Activated gamma-delta T cell treated with anti-CD3 and anti-CD28 coated beads, Interleukin-2, amount 50 U/mL, for 16 hours (primary cell): ENCODE measurements at places on chromosomes 5 and 9.

DNA sequence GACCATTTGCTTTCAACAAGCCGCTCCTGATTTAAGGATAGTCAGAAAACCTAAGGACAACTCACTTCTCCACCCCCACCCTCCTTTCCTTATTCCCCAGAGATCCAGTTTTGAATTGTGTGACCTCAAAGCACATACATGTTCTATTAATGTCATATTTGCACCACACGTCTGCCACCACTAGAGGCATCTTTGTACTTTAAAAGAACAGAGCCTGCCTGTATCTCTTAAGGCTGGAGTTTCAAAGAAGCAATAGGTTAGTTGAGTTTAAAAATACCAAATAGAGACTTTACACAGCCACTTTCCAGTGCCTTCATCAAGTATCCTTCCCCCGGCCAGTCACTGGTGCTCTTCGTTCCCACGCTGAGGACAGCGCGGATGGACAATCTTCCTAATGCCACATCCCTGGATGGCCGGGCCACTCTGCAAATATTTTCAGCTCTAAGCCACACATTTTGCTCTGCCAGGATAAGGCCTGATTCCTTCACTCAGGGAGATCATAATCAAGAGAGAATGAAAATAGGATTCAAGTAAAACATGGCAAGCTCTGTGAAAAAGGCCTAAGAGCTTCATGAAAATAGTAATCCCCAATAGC lies 146.3 kb downstream of the SNCAIP start:
- no peak for DNase-seq

- no peak for DNase-seq
These were observed 27.6 kb upstream of the NKD2 start for GRCh38 chr5:980966-981365.

GRCh38 chr9:94692601-94693000 lies 33.9 kb upstream of the AOPEP start:
- no peak for DNase-seq

GRCh38 chr9:121601194-121601593 lies 50.2 kb upstream of the DAB2IP start:
- no peak for DNase-seq

DNA sequence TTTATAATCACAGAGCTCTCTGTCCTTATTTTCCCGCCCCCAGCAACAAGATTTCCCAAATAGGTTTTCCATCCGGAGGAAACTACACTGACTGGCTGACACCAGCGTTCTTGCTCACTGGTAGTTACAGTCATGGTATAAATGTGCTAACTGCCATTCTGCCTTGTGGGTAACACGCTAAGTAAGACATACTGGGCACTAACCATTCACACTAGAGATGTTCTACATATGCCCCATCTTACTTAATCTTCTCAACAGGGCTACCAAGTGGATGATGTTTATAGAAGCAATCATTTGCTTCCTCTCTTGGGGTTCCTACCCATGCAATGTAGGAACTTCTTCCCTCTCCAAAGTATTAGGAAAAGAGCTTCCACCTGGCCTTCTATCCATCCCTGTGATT lies 111.5 kb downstream of the SUSD1 start:
- DNase-seq: no peak

DNA sequence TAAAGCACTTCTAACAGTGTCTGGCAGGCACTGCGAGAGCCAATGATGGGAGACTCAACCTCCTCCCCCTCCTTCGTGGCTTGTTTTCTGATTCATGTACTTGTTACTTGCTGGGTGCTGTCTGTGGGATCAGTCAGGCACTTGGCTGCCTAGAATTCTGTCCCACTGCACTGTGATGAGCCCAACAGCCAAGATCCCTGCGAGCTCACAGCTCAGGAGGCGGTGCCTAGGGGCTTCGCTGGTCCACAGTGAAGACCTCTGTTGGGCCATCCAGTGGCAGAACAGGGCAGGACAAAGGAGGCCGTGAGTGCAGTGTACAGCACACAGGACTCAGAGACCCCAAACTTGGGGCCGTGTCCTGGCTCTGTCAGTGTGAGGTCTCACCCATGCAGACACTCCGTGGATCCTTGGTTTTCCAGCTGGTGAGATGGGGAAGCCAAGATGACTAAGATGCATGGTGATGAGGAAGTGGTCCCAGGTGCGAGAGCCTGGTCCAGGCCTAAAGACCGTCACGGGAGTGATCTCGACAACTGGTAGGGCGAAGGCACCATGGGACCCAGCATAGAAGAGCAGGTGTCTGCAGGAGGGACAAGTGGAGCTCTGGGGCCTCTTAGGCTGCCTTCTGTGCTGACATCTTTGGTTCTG lies 19.5 kb downstream of the MYMK start:
- DNase-seq: no peak

GRCh38 chr5:108660291-108660690 lies 87.4 kb upstream of the FER start:
- DNase-seq: no peak

- no peak for DNase-seq
These were observed 76.2 kb upstream of the STXBP1 start for GRCh38 chr9:127535834-127536233.

DNA sequence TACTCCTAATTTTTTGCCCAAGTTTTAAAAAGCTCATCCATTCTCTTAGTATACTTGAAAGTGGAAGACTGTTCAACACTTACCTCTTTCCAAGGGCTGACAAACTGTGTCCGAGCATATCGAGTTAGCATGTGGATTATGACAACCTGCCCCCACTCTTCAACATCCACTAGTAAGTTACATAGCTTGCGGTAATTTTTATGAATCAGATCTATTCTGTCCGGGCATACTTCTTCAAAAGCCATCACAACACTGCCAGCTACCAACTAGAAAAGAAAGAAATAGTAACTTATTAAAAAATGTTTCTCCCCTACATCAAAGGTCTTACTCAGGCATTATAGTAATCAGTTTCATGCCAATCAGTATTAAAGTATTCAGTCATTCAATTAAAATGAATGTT lies 78.5 kb downstream of the AP3B1 start:
- no peak for DNase-seq

GRCh38 chr9:27379311-27380251 lies 82.6 kb upstream of the EQTN start:
- no peak for DNase-seq

GRCh38 chr9:88816141-88816540 lies 175.1 kb upstream of the S1PR3 start:
- no peak for DNase-seq

DNA sequence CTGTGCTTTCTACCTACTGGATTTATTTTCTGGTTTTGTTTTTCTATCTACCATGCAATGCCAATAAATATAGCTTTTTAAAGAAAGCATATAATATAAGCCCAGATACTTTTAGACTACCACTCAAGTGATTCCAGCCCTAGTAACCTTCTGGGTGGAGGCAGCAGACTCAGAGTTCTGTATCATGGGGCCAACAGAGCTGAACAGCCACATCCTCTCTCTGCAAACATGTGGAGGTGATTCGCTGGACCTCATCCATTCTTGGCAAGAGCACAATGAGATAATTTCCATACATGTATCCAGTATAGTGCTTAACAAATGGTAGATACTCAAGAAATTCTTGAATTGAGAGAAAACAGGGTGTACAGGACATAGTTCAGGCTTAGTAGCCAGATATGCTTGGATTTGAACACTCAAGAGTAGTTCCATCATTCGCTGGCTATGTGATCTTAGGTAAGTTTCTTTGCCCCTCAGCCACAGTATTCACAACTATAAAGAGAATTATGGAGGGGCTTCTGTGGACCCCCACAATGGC lies 124.5 kb downstream of the ASTN2 start:
- DNase-seq: no peak

- no peak for DNase-seq
These were observed 38.3 kb downstream of the DNAJB5 start for GRCh38 chr9:35027860-35028259.

DNA sequence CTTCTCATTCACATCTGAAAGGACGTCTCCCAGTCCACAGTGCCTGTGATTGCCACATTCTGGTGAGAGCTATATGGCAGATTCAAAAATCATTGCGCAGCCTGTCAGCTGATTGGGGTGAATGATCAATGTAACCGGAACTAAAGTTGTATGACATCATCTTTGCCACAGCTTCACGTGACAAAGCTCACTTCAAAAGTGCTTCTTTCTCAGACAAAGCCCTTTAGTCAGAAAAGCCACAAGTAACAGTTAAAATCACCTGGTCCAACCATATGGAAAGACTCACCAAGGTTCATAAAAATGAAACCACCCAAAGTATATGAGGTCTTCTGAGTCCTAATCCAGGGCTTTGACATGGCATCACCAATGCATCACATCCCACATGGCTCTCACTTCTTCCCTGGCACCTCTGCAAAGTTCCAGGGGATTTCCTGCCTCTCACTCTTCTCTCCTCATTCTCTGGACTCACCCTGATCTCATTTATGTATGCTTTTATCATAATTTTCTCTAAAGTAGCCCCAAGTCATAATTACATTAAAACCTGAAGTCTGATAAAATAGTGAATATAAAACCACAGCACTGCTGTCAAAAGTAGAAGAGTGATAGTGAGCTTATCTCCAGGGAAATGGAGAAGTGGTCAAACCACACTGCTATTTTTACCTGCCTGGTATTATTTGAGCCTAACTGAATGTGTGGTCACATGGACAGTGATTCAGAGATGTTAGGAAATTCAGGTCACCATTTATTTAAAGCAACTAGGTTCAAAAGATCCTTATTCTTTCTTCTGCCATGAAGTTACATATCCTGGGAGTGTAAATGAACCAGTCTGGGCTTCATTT lies 193.1 kb upstream of the PTGER4 start:
- DNase-seq: peak; percentile 17

GRCh38 chr5:178211095-178212048 lies 7.0 kb downstream of the HNRNPAB start:
- DNase-seq: no peak

DNA sequence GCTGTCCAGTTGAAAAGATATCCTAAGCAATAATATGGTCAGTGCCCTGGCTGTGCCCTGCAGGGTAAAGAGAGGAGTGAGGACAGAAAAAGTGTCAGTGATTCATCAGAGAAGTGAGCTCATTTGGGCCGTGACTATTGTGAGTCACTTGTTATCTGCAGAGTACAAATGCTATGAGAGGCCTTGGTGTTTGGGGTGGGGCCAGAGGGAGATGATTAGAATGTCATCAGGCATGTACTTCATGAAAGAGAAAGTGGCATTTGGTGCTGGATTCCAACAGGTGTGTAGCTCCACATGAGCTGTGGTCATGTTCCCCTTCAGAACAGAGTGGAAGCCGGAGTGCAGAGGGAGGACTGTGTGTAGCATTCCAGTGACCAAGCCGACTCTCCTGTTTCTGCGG lies 174.1 kb downstream of the KDM4C start:
- no peak for DNase-seq

DNA sequence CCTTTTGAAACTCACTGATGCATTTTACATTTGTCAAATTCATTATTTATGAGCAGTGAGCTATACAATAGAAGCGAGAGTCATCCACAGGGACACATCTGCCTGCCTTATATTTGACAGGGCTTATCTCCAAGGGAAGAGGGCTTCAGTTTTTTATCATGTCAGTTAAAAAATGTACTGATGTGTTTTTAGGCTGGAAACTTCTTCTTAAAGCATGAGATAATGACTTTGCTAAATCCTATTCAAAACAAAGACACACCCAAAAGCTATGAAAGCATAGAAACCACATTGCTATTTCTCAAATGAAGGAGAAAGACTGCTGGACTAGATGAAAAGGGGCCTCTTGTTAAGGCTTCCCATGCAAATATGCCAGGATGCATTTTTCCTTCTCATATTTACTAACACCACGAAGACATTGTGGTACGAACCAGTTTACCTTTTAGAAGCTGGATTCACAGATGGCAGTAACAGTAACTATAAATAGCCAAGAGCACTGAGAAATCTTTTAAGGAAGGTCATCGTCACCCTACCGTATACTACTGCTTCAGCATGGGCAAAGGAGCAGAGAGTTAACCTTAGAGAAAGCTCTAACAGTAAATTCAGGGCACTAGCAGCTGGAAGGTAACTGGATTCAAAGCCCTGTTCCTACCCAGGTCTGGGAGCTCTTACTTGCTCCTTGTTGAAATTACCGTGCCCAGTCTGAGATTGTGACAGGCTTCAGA lies 86.3 kb upstream of the IFNK start:
- DNase-seq: no peak

- no peak for DNase-seq
These were observed 576.3 kb downstream of the PDE4D start for GRCh38 chr5:59317023-59317773.

GRCh38 chr5:50301756-50302155 lies 139.3 kb downstream of the EMB start:
- no peak for DNase-seq

- DNase-seq: no peak
These were observed 59.2 kb downstream of the PHAX start for GRCh38 chr5:126659805-126660482.

- no peak for DNase-seq
These were observed 169.9 kb downstream of the FER start for GRCh38 chr5:108917596-108917995.

DNA sequence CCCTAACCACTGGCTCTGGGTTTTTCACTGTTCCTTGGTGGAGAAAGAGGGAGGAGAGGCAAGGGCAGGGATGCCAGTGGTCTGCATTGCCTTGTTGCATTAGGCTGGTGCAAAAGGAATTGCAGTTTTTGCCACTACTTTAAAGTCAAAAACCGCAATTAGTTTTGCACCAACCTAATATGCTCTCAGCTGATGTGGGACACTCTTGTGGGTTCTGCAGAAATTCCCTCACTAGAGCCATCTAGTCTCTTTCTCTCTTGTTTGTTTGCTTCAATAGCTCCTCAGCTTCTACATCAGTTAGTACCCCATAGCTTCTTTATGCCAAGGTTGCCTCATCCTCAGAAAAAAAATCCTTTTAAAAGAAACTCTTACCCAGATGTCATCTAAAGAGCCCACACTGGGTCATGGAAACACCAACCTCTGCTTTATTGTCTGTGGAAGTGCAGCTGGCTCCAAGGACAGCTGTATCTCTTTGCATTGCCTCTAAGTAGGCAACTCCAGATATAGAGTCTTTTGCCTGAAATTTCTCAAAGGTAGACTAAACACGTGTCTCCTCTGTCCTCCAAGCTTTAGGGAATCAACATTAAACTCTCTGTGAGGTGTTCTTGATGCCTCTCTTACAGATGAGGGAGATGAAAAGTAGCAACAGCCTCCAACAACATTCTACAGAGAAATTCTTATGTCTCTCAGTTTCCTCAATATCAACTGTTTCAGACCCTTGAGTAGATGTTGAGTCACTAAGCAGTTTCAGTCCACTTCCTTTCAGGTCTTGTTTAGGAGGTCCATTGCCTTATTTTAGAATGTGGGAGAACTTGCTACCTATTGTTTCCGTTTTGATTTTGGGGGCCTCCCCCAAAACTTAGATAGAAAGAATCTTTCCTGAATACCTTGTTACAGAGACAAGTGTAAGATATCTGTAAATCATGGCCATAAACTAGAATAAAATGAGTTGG lies 84.9 kb upstream of the MEF2C start:
- no peak for DNase-seq

DNA sequence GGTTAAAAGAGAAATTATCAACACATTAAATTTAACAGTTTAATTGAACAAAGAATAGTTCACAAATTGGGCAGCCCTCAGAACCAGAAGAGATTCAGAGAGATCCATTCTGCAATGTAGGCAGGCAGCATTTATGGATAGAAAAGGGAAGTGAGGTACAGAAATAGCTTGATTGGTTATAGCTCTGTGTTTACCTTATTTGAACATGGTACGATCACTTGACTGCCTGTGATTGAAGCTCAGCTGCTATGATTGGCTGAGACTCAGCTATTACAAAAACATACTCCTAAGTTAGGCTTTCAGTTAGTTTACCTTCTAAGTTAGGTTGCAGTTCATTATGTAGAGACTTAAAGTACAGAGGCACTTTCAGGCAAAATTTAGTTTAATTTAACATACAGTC lies 7.3 kb downstream of the CNTRL start:
- DNase-seq: no peak

GRCh38 chr5:42013561-42013960 lies 88.5 kb downstream of the FBXO4 start:
- no peak for DNase-seq

GRCh38 chr9:94908583-94909249 lies 182.2 kb downstream of the AOPEP start:
- DNase-seq: no peak
